ENCODE measurements at places on chromosomes 13 and 19.

- DNase-seq: no peak
These were observed 29.0 kb upstream of the NBEA start for GRCh38 chr13:34913040-34913439.

DNA sequence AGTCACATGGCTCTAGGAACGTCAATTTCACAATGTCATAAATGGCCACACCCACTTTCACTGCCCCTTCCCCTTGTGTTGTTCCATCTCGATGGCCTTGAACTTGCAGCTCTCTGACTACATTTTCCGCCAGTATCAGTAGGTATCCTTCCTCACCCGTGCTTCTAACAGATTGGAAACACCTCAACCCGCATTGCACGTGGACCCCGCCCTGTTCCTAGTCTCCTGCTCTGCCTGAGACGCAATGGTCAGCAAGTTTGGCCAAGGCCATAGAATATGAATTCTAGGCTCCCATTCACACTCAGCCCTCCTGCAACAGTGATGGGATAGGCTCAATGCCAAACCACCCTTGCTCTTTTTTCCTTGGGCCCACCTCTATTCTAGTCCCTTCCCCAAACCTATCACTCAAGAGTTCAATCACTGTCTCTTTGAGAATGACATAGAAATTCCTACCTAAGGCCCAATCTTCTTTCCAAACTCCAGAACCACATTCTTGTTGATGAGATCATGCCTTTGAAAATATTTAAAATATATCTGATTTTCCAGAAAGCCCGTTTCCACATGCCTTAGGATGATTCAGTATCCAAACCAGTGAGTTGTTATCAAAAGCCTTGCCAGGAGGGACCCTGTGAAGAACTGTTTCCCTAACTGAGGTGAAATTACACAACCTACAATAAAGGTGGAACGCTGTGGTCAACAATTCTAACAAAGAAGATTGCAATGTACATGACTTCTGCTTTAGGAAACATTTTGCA, 334.6 kb downstream of the MYO16 start:
- DNase-seq: no peak

GRCh38 chr19:1450735-1451731, 1.1 kb downstream of the APC2 start:
- no peak for DNase-seq

DNA sequence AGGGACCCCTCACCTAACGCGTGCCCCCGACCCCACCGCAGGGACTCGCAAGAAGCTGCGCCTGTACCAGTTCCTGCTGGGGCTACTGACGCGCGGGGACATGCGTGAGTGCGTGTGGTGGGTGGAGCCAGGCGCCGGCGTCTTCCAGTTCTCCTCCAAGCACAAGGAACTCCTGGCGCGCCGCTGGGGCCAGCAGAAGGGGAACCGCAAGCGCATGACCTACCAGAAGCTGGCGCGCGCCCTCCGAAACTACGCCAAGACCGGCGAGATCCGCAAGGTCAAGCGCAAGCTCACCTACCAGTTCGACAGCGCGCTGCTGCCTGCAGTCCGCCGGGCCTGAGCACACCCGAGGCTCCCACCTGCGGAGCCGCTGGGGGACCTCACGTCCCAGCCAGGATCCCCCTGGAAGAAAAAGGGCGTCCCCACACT, 4.7 kb upstream of the MYBPC2 start:
- DNase-seq: no peak

DNA sequence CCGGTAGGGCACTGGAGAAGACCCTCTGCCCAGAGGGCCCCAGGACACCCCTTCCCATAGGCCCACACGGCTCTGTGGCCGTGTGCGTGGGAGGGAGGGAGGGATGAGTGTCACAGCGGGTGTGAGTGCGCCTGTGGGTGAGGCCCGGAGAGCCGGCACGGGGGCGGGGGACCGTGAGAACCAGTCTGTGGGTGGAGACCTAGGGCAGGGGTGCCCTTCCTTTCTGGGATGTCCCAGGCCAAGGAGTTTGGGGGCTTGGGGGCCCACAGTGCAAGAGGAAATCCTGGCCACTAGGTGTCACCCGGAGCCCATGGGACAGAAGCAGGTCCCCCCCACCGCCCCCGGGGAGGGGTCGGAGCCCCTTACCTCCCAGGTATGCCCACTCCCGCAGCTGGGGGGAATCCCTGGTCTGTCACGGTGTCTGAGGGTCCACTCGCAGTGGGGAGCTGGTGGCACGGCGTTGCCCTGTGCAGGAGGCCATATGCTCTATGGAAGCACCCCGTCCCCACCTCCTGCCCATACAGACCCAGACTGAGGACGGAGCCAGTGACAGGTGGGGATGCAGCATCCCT, 16.0 kb upstream of the SLC7A10 start:
- DNase-seq: no peak
